ENCODE measurements at places on chromosomes 7 and 10. TPM values are rescaled to one million over a fixed set of nuclear protein-coding genes. Genes with fewer than 3 reads are reported as not detected.

The GDF2 gene
- not detected for polyA plus RNA-seq

The OR9A2 gene
- not detected for polyA plus RNA-seq

The SPDYE2B gene
- polyA plus RNA-seq, result 0.60 TPM

The PDLIM1 gene
- 83.7 TPM for polyA plus RNA-seq

The PRKRIP1 gene
- 39.2 TPM for polyA plus RNA-seq

The FBXO24 gene
- polyA plus RNA-seq, result 2.3 TPM

The OTUD1 gene
- polyA plus RNA-seq, result 22.7 TPM

The DENND2A gene
- 37.3 TPM for polyA plus RNA-seq

The NPC1L1 gene
- 4.2 TPM for polyA plus RNA-seq

The TMEM176B gene
- polyA plus RNA-seq, result 112 TPM

The ZNF37A gene
- polyA plus RNA-seq, result 15.5 TPM

The KCNH2 gene
- polyA plus RNA-seq, result 16.9 TPM

The NUDT13 gene
- polyA plus RNA-seq, result 4.1 TPM

The PNLIPRP3 gene
- polyA plus RNA-seq, result not detected

The NPFFR1 gene
- polyA plus RNA-seq, result 0.17 TPM

Data from renal pelvis (tissue), 12 donors.